ENCODE measurements at places on chromosomes 1 and 21.

DNA sequence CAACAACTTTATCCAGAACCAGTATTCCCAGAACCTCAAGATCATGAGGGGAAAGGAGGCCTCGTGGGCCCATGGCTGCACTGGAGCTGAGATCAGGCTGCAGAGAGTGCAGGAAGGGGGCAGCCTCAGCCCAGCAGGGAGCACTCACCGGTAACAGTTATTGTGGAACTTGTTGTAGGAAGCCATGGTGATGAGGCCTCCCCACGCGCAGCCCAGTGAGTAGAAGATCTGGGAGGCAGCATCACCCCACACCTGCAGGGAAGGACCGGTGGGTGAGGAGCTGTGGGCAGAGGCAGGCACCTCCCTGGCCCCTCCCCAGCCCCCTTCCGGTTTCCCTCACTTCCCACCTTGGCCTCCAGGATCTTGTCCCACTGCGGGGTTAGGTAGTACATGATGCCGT is 10.8 kb downstream of the CCDC24 start:
- no peak for DNase-seq

- DNase-seq: no peak
Observed at GRCh38 chr1:22044690-22045420, 7.7 kb upstream of the CDC42 start.

GRCh38 chr1:44819196-44819607 is 10.9 kb downstream of the BTBD19 start:
- no peak for DNase-seq

GRCh38 chr1:177181280-177181630 is 10.5 kb downstream of the BRINP2 start:
- DNase-seq: no peak

- DNase-seq: no peak
Observed at GRCh38 chr1:115090540-115090939, 1.2 kb upstream of the TSPAN2 start.

DNA sequence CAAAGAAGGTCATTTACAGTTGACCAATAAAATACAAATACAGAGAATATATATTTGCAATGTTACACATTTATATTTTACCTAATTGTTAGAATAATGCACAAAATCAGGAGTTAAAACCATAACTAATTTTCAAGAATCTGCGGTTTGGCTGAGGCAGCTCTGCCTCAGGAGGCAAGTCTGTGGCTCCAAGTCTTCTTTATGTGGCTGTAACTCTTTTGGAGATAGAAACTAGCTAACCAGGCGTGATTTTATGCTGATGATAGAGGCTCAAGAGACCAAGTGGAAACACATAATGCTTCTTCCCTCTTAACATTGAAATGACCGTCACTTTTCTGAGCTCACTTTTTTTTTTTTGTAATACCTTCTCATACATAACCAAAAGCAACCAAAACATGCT is 744.7 kb upstream of the CXADR start:
- DNase-seq: no peak

- no peak for DNase-seq
Observed at GRCh38 chr1:108816049-108816893, 40.6 kb downstream of the AKNAD1 start.

GRCh38 chr1:182122256-182122912 is 60.9 kb upstream of the ZNF648 start:
- no peak for DNase-seq
